A549 treated with Hydrocortisone at 1 μM for 4 hours (cell line): ENCODE measurements at places on chromosomes 5 and 9. TPM values are rescaled to one million over a fixed set of nuclear protein-coding genes. Genes with fewer than 3 reads are reported as not detected.

Gene LCN15
- 0.03 to 0.13 TPM in 2 of 5 replicates, not detected in the others for total RNA-seq

Gene NDUFS6
- total RNA-seq = 106 to 133 TPM (median 112 TPM) in 5 replicates

Gene PLAC8L1
- 0.20 to 0.40 TPM (median 0.22 TPM) in 5 replicates for total RNA-seq

Gene OGN
- total RNA-seq = not detected in 5 replicates

Gene SCAMP1
- 13.4 to 29.2 TPM (median 24.5 TPM) in 5 replicates for total RNA-seq

Gene DRD1
- 0.06 to 0.16 TPM (median 0.09 TPM) in 5 replicates for total RNA-seq

Gene CHSY3
- total RNA-seq = 0.09 to 0.12 TPM (median 0.09 TPM) in 4 of 5 replicates, not detected in the other

Gene INSL4
- 13.9 to 17.9 TPM (median 16.5 TPM) in 5 replicates for total RNA-seq

Gene KIF12
- 1.3 to 2.2 TPM (median 1.8 TPM) in 5 replicates for total RNA-seq

Gene ST8SIA4
- 0.18 to 0.33 TPM (median 0.23 TPM) in 5 replicates for total RNA-seq

Gene BTNL8
- total RNA-seq = not detected in 5 replicates

Gene FOXD4L4
- 0.07 to 0.09 TPM (median 0.08 TPM) in 3 of 5 replicates, not detected in the others for total RNA-seq

Gene SHROOM1
- total RNA-seq = 8.8 to 11.6 TPM (median 10.2 TPM) in 5 replicates

Gene CD180
- 0.01 TPM in 1 of 5 replicates, not detected in the others for total RNA-seq

Gene KIF4B
- total RNA-seq = 0.02 to 0.06 TPM (median 0.03 TPM) in 4 of 5 replicates, not detected in the other

Gene NUTM2F
- 0.03 TPM in 1 of 5 replicates, not detected in the others for total RNA-seq

Gene MYOT
- total RNA-seq = 0.12 to 0.30 TPM (median 0.25 TPM) in 3 of 5 replicates, not detected in the others

Gene LCN1
- total RNA-seq = 0.15 to 0.20 TPM in 2 of 5 replicates, not detected in the others

Gene ALAD
- total RNA-seq = 12.8 to 17.9 TPM (median 14.5 TPM) in 5 replicates

Gene DDX4
- total RNA-seq = 0.05 to 0.08 TPM in 2 of 5 replicates, not detected in the others

Gene ARL14EPL
- total RNA-seq = 0.10 to 0.43 TPM (median 0.24 TPM) in 5 replicates

Gene ZBED3
- 3.4 to 4.7 TPM (median 4.2 TPM) in 5 replicates for total RNA-seq

Gene MBLAC2
- 2.0 to 3.0 TPM (median 2.5 TPM) in 5 replicates for total RNA-seq

Gene SPATA31A3
- total RNA-seq = not detected in 5 replicates

Gene PCBD2
- total RNA-seq = 10.2 to 11.9 TPM (median 11.5 TPM) in 5 replicates

Gene DCAF12
- total RNA-seq = 35.3 to 47.1 TPM (median 40.1 TPM) in 5 replicates

Gene GABRA1
- total RNA-seq = not detected in 5 replicates

Gene SELENOP
- 0.08 to 0.56 TPM (median 0.18 TPM) in 5 replicates for total RNA-seq

Gene LTC4S
- total RNA-seq = 0.31 TPM in 1 of 5 replicates, not detected in the others

Gene SLC22A5
- 53.6 to 66.8 TPM (median 60.8 TPM) in 5 replicates for total RNA-seq

Gene CCL21
- not detected in 5 replicates for total RNA-seq

Gene HMGXB3
- total RNA-seq = 31.8 to 37.3 TPM (median 33.2 TPM) in 5 replicates

Gene AGXT2
- not detected in 5 replicates for total RNA-seq

Gene SETX
- total RNA-seq = 17.1 to 24.2 TPM (median 18.9 TPM) in 5 replicates

Gene SLC25A48
- 0.12 to 0.45 TPM (median 0.24 TPM) in 5 replicates for total RNA-seq

Gene PCDHA8
- 0.05 to 0.09 TPM (median 0.06 TPM) in 4 of 5 replicates, not detected in the other for total RNA-seq

Gene TMEM38B
- 14.5 to 17.3 TPM (median 16.2 TPM) in 5 replicates for total RNA-seq

Gene RPL7A
- 3,185 to 3,532 TPM (median 3,382 TPM) in 5 replicates for total RNA-seq
